ENCODE measurements at places on chromosomes 1 and 21.

- DNase-seq, result no peak
Observed at GRCh38 chr1:218743861-218744505, 398.8 kb downstream of the TGFB2 start.

DNA sequence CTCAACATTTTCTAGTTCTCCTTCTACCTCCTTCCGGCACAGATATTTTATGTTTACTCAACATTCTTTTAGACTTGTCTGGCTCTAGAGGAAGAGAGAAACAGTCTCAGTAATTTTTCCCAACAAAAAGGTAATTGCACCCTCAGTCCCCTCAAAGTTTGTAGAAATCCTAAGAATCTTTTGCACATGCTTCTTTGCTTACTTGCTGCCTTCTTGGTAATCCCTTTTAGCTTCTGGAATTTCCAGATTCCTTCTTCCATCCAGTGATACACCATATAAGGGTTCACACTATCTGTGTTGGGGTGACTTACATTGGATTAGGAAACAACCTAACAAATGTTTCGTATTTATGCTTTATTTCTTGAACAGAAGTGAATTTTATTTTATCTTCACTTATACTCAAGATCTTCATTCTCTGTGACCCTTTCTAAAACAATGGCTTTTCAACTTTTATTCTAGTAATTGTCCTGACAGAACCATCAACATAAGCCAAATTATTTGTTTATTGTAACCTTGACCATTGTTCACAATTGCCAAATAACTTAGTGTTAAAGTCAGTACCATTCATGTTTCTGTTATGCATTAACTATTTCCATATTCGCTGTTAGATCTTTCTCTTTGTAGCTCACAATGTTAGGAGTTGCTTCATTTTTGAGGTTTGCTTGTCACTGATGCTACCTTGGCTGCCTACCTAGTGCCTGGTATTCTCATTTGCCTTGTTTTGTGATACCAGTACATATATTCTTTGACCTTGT is 238.1 kb downstream of the HMCN1 start:
- no peak for DNase-seq

GRCh38 chr1:31588751-31589515 is 12.6 kb downstream of the TINAGL1 start:
- DNase-seq, result no peak

DNA sequence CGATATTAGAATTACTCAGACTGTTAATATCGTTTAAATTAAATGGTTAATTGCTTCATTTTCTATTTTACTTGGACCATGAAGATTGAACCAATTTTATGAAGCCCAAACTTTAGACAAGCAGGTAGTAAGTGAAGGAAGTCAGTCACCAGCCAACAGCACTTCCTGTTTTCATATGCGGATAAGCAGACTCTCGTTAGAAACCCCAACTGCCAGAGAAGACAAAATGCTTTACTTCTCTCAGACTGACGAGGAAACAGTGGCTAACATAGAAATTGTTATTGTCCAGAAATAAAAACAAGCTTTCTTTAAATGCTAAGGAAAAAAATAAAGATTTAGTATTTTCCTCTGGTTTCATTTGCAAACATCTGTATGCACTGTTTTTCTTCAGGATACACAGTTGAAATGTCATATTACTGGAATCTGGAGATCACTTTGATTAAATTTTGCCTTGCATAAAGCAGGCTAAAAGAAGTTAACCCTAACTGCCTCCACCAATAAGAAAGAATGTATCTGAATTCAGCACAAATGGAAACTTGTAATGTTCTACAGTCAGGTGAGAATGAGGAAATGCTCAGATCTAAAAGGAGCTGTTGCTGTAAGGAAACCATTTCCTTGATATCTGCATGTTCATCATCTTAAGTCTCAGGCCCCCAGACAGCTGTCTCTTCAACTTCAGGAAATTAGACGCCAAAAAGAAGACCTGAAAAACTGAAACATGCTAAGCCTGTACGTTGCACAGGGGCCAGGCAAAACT is 129.8 kb upstream of the SAMSN1 start:
- no peak for DNase-seq

GRCh38 chr1:200223207-200223606 is 186.6 kb downstream of the ZNF281 start:
- DNase-seq, result no peak

- no peak for DNase-seq
Observed at GRCh38 chr1:89147678-89148658, 22.1 kb upstream of the GBP2 start.

DNA sequence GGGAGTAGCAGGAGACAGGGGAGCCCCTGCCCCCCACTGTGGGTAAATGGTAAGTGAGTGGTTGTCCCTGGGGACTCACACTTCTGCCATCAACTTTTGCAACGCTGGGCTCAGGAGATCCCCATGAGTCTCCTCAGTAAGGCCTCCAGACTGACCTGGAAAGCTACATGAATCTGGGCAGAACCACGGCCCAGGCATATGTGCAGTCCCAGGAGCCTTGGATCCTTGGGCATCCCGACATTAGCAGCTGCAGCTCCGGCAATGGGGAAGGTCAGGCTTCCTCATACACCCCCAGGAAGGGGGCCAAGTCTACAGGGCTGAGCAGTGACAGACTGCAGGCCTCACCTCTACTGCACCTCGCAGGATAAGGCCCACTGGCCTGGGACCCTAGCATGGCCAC is 868.7 kb upstream of the ADGRL4 start:
- no peak for DNase-seq

DNA sequence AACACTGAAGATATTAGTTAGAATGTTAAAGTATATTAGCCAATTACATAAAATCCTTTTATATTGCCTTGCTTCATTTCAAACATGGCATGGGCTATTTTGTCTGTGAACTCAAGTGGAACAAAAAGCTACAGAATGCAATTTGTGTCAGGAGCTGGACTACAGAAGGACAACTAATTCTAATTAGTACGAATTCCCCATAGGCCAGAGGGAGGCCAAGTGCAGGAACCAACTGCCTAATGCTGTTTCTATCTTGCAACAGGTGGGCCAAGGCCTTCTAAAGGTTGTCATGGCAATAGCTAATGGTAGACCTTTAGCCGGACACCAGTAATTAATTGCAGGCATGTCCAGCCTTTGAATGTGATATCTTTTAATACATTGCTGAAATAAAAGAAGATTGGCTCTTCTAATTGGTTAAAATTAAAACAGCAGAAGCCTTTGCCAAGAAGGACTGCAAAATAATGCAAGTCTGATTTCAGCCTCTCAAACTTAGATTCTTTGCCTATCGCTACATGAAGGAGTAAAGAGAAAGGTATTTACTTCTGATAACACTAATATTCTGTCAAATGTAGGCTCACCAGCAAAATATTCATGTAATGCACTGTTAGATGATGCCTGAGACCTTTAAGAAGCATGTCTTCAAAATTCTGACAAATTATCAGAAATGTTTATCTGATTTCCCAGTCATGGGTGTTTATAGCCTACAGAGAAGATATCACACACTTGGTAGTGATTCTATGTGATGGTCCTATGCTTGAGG is 232.1 kb downstream of the LMO4 start:
- DNase-seq, result no peak

DNA sequence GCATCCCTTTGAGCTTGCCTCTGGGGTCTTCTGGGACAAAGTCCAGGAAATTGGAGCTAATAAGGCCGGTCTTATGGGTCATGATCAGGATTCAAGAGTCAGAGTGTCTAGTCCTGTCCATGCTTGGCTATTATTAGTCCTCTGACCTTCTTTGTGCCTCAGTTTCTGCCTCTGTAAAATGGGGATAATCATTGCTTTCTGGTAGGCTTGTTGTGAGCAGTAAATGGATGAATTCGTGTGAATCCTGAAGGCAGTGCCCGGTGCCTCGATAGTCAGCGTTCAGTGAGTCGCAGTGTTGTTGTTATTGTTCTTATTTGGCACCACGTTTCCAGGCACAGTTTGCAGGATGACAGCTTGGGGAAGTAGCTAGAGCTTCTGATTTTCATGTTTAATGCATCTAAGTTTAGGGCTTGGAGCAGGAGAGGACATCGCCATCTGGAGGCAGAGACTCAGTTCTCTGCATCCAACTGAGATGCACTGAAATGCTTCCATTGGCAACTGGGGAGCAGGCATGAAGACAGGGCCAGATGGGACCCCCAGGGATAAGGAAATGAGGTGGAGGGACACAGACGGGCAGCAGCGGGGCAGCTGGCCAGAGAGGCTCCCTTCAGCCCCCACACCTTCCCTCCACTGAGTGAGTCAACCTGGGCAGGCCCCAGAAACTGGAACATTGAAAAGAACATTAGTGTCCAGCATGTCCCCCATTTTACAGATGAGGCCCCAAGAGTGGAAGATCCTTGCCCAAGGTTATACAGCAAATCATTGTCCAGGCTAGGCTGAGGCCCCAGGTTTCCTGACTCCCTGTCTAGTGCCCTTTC is 160.3 kb downstream of the PTPRU start:
- DNase-seq, result no peak

GRCh38 chr1:181430015-181430885 is 53.1 kb upstream of the CACNA1E start:
- peak; percentile 51 for DNase-seq

DNA sequence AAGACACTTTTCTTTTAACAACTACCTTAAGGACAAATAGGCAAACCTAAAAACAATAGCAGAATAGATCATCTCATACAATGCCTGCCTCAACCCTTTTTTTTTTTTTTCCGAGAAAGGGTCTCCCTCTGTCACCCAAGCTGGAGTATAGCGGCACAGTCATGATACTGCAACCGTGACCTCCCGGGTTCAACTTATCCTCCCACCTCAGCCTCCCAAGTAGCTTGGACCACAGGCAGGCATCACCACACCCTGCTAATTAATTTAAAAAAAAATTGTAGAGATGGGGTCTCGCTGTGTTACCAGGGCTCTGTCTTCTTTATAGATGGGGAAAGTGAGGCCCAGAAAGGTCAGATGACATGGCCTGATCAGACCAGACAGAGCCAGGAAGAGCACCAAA is 7.9 kb downstream of the SH3BGRL3 start:
- DNase-seq, result no peak

- no peak for DNase-seq
Observed at GRCh38 chr21:37917612-37918011, 1.4 kb upstream of the KCNJ6 start.

DNA sequence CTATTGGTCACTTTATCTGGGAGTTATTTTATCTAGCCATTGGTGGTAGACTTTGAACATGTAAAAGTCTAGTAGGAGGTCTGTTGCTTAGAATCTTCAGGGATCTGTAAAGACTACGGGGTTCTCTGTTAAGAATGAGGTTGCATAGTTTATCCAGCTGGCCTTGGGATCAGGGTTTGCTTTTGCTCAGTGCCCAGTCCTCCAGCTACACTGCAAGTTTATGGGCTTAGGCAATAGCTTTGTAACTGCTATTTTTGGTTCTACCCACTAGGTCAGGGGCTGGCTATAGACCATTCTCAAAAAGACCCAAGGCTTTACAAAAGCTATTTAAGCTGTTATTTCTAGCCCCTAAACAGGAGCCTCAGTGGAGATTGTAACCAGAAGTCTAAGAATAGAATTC is 9.8 kb downstream of the SH3GLB1 start:
- DNase-seq, result no peak

GRCh38 chr1:202498542-202498941 is 150.0 kb downstream of the PPP1R12B start:
- no peak for DNase-seq
